ENCODE measurements at places on chromosomes 5 and 9.

DNA sequence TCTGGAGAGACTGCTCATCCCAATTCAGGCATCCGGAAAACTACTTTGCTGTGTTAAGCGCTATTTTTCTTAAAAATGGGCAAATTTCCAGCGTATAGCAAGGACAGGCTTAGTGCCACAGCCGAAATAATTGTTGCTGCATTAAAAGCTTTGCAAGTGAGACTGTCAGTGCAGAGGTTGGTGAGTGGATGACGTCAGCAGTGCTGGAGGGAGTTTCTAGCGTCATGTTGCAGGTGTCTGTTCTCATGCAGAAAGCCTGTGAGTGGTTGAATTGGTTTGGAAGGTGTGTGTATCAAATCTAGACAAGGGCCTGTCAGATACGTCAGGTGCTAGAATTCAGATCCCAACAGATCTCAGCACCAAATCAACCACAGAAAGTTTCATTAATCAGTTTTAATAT, 204.4 kb downstream of the TRIO start:
- no peak for DNase-seq

DNA sequence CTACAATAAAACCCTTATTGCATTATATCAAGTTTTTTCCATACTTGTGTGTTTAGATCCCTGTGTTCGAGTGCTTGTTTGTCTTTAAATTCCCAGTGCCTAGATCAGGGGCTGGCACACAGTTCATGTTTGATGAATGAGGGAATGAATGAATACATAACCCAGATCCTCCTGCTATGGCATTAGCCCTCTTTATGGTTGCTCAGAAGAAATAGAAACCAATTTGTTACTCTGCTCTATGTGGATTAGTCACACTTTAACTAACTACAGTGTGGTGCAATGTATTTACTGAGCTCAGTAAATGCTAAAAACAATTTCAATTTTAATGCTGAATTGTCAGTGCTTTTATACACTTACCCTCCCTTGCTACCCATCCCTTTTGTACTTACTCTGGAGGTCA, 16.4 kb upstream of the GALNT10 start:
- no peak for DNase-seq

DNA sequence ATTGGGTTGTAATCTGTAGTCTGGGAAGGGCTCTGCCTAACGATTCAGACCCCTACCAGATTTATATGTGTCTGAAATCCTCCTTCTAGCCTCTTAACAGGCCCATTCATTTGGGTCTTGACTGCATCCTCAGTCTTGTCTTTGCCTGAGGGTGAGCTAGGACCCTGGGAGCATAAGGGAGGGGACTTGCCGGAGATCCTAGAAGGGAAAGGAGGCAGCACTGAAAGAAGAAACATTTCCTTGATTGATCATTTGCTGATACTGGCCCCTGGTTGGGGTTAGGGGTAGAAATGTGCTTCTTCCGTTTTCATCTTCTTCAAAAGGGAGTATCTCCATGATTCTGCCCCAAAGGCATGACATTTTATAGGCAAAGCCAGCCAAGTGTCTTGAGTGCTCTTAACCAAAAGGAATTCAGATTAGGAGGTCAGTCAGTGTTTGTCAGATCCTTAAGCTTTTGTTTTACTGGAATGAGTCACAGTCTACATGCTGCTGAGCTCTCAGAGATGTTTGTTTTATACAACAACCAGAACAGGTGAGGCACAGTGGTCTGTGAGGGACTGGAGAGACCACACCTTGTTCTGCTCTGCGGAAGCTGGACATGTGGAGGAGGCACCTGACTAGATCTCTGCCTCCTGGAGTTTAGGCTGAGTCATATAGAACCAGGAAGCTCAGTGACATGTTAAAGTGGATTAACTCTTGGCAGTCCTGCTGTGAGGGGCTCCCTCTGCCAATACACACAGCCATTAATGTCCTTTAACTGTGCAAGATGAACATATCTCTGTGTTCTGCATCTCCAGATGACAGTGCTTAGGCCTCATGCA, 37.7 kb downstream of the PCDHAC2 start:
- no peak for DNase-seq

DNA sequence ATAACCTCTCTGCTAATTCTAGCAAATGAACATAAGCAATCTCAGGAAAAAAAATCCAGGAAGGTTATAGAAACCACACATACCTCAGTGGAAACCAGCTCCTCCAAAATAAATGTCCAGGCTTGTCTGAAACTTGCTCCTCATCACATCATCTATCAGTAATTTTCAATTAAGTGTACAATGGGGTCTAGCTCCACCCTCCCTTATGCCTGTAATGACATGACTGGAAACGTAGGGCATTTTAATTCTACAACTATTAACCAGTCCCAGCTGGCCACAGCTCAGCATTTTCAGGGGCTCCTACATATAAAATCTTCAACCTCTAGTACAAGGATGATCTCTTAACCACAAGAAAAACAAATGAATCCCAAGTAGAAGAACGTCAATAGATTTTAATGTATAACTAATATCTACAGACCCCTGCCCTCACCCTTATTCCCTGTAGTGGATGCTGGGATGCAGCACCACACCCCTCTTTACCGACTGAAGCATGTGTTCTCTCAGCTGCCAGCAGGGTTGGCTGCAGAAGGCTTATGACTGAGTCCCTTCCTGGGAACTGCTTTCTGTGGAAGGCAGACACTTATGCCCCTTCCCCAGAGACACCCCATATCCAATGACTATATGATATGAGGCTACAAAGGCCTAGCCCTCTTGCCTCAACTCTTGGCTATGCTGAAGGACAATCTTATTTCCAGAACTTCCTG, 6.8 kb downstream of the TSSK1B start:
- DNase-seq: no peak

- no peak for DNase-seq
Observed at GRCh38 chr9:102445181-102445747, 549.9 kb upstream of the CYLC2 start.

DNA sequence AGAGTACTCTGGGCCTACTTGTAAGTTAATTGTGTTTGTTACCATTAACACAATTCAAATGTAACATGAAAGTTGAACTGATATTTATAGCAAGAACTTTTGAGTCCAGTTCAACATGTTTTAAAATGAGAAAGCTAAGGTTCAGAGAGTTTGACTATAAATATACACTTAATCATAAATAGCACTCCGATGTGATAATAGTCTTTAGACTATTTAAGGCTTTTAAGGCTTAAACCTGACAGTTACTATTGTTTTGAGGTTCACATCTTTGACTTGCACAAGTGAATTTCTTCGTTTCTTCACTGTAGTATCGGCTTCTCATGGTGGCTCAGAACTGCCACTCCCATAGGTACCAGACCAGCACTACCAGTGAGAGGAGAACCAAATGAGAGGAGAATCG, 42.4 kb downstream of the ZNF608 start:
- DNase-seq: no peak

DNA sequence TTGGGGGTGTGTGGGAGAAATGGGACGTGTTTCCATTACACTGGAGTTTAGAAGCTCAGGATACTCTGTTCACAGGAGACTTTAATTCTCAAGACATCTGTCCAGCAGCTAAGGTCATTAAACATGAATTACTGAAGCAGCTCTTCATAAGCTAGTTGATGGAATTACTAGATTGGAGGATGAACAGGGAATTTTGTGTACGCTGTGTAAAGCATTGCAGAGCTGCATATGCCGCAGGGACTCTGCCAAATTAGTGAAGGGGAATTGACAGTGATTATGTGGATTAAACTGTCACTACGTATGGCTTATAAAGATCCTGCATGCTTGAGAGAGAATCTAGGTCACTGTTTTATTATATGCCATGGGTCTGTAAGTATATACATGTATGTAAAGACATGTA, 177.5 kb upstream of the TBC1D2 start:
- no peak for DNase-seq

DNA sequence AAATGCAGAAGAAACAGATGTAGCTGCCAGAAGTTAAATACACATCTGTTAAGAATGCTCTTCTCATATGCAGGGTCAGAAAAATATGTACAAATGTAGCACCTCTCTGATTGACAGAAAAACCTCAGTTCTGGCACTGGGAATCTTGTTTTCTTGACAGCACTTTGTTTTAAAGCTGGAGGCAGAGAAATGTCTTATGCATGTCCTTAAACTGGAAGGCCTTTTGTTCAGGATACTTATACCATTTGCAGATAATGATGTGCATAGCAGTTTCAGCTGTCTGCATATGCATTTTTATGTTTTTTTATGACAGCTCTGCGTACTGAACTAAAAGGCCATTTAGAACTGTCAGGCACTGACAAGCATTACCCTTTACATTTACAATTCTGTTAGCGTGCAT, 567.9 kb downstream of the EBF1 start:
- no peak for DNase-seq

- DNase-seq: no peak
Observed at GRCh38 chr5:155728857-155729683, 597.9 kb upstream of the SGCD start.

GRCh38 chr9:113558632-113559502, 95.3 kb downstream of the RGS3 start:
- no peak for DNase-seq

DNA sequence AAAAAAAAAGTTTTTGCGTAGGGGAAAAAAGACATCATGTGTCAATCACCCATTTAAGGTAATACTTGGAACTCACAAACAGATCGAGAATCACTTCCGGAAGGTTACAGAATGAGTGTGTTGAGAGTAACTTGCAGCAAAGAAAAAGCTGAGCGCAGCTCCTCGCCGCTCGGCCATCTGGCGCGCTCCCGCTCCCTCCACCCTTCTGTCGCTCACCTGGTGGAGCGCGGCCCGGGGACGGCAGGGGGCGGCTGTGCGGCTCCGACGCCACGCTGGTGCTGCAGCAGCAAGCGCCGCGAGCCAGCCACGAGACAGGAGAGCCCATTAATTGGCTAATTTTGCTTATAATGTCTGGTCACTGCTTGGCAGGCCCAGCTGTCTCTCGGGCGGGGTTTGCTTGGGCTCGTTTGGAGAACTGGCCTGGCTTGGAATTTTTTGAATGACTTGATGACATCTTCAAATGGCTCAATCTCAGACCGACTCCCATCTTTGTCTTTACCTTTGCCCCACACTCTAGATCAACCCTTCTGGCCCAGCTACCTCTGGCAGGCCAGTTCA, 601.8 kb downstream of the CCDC171 start:
- DNase-seq: no peak

DNA sequence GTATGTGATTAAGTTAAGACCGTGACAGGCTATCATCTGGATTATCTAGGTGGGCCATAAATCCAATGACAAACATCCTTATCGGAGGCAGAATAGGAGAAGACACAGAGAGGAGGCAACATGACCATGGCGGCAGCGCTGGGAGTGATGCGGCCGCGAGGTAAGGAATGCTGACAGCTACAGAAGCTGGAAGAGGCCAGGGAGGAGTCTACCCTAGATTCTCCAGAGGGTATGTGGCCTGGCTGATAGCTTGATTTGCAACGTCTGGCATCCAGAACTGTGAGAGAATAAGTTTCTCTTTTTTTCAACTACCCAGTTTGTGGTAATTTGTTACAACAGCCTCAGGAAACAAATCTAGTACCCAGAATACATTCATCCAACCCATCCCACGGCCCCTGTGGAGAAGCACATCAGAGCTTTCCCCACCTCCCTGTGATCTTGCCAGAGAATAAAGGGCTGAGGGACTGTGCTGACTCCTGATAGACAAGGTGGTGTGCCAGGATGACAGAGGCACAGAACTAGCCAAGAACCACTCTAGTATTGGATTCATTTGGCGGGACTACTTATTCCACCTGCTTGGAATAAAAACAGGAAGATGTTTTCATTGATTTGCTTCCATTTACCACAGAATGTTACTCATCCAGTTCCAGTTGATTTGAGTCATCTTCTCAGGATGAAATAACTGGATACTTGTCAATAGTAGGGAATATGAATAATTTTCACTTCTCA, 187.4 kb downstream of the MAN2A1 start:
- no peak for DNase-seq

GRCh38 chr9:96719921-96720320, 58.0 kb downstream of the ZNF510 start:
- no peak for DNase-seq

GRCh38 chr9:11558043-11558442, 945.2 kb upstream of the PTPRD start:
- DNase-seq: no peak

GRCh38 chr9:109270441-109270840, 50.4 kb downstream of the EPB41L4B start:
- DNase-seq: no peak

GRCh38 chr5:83281658-83282057, 189.9 kb upstream of the VCAN start:
- no peak for DNase-seq

DNA sequence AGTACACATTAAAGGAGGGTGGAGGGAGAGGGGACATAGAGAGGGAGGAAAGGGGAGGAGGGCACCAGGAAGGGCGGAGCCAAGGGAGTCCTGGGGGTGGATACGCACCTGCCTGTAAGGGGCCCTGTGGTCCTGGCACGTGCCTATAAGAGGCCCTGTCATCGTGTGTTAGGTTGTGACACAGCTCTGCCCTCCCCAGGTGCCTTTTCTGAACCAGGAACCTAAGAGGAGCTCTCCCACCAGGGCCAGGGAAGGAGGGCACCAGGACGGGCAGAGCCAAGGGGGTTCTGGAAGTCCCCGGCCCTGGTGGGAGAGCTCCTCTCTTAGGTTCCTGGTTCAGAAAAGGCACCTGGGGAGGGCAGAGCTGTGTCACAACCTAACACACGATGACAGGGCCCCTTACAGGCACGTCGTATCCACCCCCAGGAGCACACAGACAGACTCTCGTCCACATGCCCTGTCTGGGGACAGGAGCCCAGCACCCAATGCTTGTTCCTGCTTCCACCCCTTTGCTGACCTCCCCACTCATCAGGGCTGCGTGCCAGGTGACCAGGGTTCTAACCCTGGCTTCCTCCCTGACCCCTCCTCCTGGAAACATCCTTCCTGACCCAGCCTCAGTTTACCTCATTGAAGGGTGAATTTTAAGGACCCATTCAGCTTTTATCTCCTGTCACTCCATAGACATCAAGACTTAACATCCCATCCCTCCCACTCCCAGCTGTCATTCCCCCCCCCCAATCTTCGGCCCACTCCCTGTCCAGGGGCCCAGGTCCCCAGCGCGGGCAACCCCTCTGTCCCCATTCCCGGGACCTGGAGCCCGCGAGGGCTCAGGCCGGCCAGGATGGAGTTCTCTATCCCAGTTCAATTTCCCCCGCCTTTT, 12.9 kb upstream of the OLFM1 start:
- no peak for DNase-seq

DNA sequence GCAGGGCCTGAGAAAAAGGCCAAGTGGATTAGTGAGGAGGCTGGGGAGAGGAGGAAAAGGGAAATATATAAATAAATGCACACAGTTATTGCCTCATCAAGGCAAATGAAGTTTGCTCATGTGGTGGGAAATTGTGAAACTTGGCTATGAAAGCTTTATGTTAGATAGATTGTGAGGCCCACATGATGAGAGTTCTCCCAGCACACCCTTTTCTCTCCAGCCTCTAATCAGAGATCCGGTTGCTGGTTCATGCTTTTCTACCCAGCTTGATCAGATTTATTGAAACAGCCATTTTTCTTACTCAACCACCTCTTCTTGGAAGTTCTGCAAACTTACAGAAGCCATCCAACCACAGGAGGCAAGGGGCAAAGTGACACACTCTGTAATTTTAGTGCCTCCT, 125.8 kb upstream of the KLF4 start:
- DNase-seq: no peak

- DNase-seq: no peak
Observed at GRCh38 chr5:151717416-151717815, 30.7 kb upstream of the SPARC start.

Data from NCI-H460 (cell line).